Nucleus accumbens (tissue), 56 donors: ENCODE measurements at places on chromosomes 6 and 20.

DNA sequence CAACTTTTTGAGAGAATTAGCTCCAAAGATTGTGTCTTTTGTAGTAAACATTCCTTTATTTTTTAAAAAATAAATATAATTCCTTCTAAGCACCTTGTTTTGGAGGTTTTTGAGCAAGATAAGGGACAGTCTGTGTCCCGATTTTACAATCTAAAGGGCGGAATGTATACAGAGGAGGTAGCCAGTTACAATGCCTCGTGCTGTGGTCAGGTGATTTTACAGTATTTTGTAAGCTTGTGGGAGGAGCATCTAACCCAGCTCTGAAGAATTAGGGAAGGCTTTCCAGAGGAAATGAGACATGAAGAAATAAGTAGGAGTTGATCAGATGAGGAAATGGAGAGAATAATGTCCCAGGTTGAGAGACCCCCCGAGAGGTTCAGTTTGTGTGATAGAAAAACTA is 1.3 kb downstream of the HINT3 start:
- no peak for DNase-seq

DNA sequence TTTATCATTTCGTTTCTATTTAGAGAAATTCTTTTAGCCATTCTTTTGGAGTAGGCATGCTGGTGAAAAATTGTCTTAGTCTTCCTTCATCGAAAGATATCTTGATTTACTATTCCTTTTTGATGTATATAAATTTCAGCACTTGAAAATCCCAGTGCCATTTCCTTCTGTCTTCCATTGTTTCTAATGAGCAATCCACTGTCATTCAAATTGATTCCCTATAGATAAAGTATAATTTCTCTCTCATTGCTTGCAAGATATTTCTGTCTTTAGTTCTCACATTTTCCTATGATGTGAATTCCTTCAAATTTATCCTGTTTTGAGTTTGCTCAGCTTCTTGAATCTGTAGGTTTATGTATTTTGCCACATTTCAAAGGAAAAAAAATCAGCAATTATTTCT is 251.1 kb upstream of the CHD6 start:
- no peak for DNase-seq

DNA sequence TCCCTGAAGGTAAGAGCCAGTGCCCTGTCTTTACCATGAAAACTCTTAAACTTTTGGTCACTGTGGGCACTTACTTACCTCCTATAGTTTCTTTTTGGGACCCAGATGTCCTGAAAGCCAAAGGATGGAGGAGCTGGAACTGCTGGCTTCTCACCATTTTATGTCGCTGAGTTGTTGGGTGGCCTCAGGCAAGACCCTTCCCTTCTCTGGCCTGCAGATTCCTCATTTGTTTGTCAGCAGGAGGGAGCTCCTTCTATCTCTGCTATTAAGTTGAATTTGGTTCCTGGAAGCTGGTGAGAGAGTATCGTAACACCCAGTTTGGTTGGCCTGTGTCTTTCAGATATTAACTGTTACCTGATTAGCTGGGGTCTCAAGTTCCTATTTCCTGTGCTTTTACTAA is 68.2 kb upstream of the MYL9 start:
- DNase-seq = no peak

DNA sequence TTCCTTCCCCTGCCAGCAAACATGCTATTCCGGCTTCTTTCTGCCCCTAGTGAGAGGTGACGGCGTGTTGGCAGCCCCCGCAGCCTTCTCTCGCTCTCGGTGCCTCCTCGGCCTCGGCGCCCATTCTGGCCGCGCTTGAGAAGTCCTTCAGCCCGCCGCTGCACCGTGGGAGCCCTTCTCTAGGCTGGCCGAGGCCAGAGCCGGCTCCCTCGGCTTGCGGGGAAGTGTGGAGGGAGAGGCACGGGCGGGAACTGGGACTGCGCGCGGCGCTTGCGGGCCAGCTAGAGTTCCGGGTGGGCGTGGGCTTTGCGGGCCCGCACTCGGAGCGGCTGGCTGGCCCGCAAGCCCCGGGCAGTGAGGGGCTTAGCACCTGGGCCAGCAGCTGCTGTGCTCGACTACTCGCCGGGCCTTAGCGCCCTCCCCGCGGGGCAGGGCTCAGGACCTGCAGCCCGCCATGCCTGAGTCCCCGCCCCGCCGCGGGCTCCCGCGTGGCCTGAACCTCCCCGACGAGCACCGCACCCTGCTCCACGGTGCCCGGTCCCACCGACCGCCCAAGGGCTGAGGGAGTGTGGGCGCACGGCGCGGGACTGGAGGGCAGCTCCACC is 20.0 kb upstream of the PXDC1 start:
- no peak for DNase-seq

DNA sequence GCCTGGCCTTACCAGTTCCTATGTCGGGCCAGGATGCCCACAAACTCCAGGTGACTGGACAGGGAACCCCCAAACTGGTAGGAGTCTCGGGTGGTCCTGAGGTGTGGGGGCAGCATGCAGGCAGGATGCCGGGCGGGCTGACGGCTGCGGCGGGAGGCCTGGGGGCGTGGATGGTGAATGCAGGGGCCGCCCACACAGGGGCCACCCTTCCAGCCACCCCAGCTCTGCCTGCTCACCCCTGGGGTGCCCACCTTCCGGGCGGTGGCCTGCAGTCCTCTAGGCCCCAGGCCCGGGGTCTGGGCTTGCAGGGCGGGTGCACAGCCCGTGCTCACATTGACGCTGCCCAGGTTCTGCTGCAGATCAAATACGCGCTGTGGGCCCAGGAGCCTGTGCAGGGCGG is 8.4 kb downstream of the ADRM1 start:
- no peak for DNase-seq

GRCh38 chr6:33241968-33242367 is 29.7 kb downstream of the VPS52 start:
- no peak for DNase-seq

- DNase-seq = no peak
Measured at GRCh38 chr6:22366214-22366613, 69.4 kb upstream of the PRL start.

GRCh38 chr6:37667050-37667814 is 30.5 kb downstream of the MDGA1 start:
- DNase-seq = no peak

DNA sequence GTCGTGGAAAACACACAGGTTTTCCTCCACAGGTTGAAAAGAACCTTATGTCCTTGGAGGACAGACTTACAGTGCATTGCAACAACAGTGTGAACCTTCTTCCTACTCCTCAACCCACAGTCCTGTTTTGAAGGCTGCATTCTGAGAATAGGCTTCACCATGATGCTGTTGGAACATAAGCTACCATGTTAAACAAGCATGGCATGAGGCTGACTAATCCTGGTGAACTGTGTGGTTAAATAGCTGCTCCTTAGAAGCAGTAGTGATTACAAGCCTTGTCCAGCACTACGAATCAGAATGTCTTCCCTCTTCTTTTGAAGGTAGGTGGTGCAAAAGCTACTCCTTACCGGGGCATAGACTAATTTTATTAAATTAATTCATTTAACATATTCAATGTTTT is 368.5 kb upstream of the EPHA7 start:
- DNase-seq = no peak

- no peak for DNase-seq
Measured at GRCh38 chr6:13184547-13184946, 143.8 kb downstream of the TBC1D7 start.

DNA sequence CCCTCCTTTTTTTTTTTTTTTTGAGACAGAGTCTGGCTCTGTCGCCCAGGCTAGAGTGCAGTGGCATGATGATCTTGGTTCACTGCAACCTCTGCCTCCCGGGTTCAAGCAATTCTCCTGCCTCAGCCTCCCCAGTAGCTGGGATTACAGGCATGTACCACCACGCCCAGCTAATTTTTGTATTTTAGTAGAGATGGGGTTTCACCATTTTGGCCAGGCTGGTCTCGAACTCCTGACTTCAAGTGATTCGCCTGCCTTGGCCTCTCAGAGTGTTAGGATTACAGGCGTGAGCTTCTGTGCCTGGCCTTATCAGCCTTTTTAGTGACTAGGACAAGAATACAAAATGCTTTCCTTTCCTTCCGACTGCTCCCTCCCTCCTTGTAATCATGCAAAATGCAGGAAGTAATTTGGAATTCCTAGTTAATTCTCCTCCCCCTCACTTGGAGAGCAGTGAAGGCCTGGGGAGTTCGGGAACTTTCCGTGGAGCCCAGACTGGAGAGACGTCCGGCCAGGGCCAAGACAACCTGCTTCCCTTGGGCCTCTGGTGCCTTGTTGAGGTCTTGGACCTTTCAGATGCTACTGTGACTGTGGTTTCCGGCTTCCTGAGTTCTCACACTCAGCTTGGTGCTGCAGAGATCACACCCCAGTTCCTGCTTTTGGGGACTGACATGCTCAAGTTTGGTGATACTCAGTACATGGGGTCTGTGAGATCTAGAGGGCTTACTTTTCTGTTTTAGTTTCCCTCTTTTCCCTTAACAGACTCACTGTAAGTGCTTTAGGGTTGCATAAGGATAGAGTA is 3.9 kb upstream of the PHF20 start:
- DNase-seq = peak; percentile 4

- no peak for DNase-seq
Measured at GRCh38 chr6:133340557-133340956, 99.4 kb downstream of the EYA4 start.

DNA sequence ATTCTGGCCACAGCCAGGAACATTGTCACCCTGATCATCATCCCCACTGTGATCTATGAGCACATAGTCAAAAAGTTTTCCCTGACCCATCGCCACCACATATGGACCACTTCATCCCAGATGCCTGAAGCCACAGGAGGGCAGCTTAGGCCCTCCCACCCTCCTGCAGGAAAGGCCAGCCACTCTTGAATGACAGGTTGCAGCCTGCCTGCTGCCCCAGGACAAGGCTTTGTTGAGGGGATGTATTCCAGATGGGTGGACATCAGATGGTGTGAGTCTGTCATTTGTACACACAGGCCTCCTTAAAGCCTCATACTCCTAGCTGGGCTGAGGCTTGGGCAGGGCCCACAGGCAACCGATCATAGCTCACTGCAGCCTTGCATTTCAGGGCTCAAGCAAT is 30.8 kb downstream of the DPPA5 start:
- no peak for DNase-seq

DNA sequence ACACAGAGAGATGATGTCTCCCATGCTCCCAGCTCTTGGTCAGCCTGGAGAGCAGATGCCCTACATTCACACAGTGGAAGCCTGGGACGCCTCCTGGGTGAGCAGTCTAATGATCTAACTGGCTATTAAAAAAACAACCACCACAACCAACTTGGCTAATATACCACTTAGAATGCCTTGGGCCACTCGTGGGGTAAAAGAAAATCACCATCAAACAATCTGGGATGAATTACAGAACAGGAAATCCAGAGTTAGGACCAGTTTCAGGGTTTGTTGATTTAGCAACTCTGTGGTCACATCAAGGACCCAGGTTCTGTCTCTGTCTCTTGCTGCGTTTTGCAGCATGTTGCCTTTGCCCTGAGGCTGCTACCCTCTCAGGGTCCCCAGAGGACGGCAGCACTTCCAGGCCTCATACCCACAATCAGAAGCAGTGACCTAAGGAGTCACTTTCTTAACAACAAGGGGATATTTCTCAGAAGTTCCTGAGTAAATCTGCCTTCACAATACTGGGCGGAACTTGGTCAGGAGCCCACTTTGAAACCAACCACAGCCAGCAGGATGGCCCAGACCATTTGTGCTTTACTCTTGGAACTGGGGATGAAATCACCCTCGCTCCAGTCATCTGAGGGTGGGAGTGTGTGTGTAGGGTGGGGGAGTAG is 118.7 kb downstream of the CLIC5 start:
- no peak for DNase-seq

DNA sequence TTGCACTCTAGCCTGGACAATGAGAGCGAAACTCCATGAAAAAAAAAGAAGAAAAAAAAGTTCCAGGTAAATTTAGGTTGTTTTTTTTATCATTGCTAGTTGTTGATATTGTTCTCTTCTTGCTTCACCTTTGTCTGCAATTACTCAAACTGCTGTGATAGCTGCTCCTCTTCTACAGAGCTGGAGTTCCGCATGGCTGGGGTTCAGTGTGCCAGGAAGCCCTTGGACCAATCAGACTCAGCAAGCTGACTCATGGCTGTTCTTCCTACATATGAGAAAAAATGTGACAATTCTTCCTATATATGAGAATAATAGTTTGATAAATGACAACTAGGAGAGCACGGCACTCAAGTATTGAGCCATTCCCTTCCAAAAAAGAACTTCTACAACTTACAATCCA is 28.4 kb downstream of the DPPA5 start:
- DNase-seq = no peak

DNA sequence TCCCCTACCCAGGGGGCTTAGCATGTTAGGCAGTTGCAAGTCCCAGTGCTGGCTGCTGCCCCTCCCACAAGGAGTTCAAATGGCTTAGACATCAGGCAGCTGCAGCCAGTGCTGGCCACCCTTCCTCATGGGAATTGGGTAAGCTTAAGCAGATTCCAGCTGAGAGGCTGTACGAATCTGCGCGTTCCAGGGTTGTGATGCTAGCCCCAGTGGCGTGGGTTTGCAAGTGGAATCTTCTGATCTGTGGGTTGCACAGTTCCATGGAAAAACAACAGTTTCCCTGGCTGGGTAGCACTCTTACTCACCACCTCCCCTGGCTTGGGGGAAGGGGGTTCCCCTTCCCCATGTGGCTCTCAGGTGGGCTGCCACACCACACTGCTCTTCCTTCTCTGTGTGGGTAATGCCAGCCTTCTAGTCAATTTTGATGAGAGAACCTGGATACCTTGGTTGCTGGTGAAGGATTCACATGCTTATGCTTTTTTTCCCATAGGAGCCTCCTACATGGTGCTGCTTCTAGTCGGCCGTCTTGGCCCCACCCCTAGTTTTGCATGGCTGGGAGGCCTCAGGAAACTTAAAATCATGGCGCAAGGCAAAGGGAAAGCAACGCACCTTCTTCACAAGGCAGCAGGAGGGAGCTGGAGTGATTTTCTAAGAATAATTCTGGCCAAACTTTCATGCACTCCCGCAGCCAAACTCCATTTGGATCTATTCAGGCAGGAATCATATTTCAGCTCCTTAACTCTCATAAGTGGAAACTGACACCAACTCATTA is 13.0 kb downstream of the DYNLT2 start:
- DNase-seq = no peak

- no peak for DNase-seq
Measured at GRCh38 chr20:58874469-58874868, 22.0 kb downstream of the GNAS start.

- DNase-seq = no peak
Measured at GRCh38 chr6:129276461-129276860, 393.5 kb downstream of the LAMA2 start.
